Thyroid gland (tissue), 4 donors: ENCODE measurements at places on chromosomes 1 and 21. TPM values are rescaled to one million over a fixed set of nuclear protein-coding genes. Genes with fewer than 3 reads are reported as not detected.
A peak's percentile ranks its signal among the peaks of the same experiment; 100 is the strongest.

DNA sequence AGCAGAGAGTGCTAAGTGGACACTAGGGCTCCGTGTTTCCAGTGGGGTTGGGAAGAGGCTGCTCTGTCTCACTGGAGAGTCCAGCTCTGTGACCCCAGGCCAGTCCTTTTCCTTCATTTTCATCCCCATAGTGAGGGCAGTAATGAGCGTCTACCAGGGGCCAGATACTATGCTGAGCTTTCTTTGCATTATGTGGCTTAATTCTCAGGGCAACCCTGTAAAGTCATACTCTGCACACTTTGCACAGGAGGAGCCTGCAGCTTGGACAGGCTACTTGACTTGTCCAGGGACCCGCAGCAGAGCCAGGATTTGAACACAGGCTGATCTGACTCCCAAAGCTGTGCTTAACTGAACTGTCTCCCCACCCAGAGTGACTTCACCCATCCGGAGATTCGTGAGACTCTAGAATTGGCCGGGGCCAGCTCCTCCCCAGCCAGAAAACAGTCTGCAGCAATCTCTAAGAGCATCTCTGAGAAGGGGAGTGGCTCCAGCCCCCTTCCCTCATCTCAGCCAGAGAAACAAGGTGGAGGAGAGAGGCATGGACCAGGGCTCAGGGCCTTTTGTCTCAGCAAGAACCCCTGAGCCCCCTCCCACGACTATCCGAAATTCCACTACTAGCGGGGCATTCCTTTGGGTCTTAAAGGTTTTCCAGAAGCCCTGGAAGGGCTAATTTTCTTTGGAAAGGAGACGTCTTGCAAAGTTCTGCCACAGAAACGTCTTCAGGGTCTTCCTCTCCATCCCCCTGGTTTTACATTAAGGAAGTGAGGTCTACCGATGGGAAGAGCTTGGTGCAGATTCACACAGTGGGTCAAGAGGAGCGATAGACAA is 866 bp upstream of the FNDC5 start:
- peak overlapping the region; percentile 31 for H3K4me3 ChIP-seq
- no peaks in the 10 kb centered on the region for H3K4me1 ChIP-seq
- no peak for DNase-seq
- H3K36me3 ChIP-seq: no peaks in the 10 kb centered on the region
- no peak overlapping the region for H3K27ac ChIP-seq

DNA sequence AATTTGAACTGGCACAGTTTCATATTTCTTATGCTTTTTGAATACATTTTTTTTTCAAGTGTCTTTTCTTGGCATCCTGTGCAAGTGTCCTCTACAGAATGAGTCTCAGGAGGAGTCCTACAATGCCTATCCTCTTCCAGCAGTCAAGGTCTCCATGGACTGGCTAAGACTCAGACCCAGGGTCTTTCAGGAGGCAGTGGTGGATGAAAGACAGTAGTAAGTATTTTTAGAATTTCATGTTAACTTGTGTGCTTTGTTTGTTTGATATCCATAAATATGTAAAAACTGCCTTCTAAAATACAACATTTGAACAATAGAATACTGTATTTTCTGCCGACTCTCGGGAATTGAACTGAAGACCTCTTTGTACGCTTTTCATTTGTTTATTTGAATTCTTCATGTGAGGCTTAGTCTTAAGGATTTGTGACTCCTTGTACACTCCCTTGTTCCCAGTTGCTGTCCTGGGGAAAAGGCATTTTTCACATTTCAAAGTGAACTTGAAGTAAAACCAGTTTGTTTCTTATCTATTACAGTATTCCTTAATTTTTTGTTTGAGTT is 56.6 kb downstream of the NCF2 start:
- no peaks in the 10 kb centered on the region for H3K4me1 ChIP-seq
- H3K4me3 ChIP-seq: no peak overlapping the region
- H3K36me3 ChIP-seq: peaks cover 30% of the 10 kb centered on the region
- no peaks in the 10 kb centered on the region for H3K27me3 ChIP-seq
- no peak overlapping the region for H3K27ac ChIP-seq
- no peak for DNase-seq

GRCh38 chr1:54850069-54850730 is 36.8 kb downstream of the DHCR24 start:
- DNase-seq: no peak
- H3K4me1 ChIP-seq: no peaks in the 10 kb centered on the region
- peaks cover 17% of the 10 kb centered on the region for H3K36me3 ChIP-seq
- no peak overlapping the region for H3K4me3 ChIP-seq

DNA sequence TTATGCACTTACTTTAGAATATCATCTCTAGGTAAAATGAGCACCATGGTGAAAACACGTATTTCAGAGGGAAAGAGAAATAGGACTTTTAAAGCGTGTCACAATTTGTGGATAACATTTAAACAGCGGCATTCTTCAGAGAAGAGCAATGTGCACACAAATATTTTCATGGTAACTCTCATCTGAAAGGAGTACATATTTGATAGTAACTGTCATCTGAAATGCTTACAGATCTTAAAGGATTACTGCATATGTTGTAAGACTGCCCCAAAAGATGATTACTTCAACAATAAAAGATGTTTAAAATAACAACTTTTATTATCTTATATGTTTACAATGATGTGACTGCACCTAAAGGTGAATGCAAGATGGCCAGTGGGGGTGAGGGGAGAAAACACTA is 408.8 kb downstream of the PLA2G4A start:
- H3K27ac ChIP-seq: no peak overlapping the region
- DNase-seq: no peak
- H3K4me1 ChIP-seq: no peaks in the 10 kb centered on the region
- H3K27me3 ChIP-seq: no peaks in the 10 kb centered on the region
- H3K4me3 ChIP-seq: no peak overlapping the region
- H3K36me3 ChIP-seq: no peaks in the 10 kb centered on the region

- peak; percentile 92 for DNase-seq
- H3K36me3 ChIP-seq: no peaks in the 10 kb centered on the region
- no peaks in the 10 kb centered on the region for H3K27me3 ChIP-seq
- peaks cover 29% of the 10 kb centered on the region for H3K4me1 ChIP-seq
These were observed 923 bp upstream of the IFNGR2 start for GRCh38 chr21:33402001-33402979.

Gene GDAP2
- 47.3 TPM for total RNA-seq

Gene HES3
- not detected for total RNA-seq

Gene FBXO44
- total RNA-seq: 34.4 TPM

Gene TMCO4
- total RNA-seq: 67.6 TPM

Gene B4GALT3
- total RNA-seq: 24.1 TPM
